AG10803 (cell line): ENCODE measurements at places on chromosomes 2 and 18.

GRCh38 chr2:74930811-74931486 is 27.5 kb upstream of the POLE4 start:
- no peak for DNase-seq

- peak; percentile 48 for DNase-seq
These were observed 41.9 kb downstream of the BABAM2 start for GRCh38 chr2:27932396-27932795.

GRCh38 chr2:67108231-67108630 is 288.9 kb upstream of the ETAA1 start:
- no peak for DNase-seq

GRCh38 chr2:46120792-46121555 is 176.2 kb upstream of the EPAS1 start:
- DNase-seq: no peak

GRCh38 chr2:167548396-167548795 is 660.1 kb downstream of the XIRP2 start:
- DNase-seq: no peak

DNA sequence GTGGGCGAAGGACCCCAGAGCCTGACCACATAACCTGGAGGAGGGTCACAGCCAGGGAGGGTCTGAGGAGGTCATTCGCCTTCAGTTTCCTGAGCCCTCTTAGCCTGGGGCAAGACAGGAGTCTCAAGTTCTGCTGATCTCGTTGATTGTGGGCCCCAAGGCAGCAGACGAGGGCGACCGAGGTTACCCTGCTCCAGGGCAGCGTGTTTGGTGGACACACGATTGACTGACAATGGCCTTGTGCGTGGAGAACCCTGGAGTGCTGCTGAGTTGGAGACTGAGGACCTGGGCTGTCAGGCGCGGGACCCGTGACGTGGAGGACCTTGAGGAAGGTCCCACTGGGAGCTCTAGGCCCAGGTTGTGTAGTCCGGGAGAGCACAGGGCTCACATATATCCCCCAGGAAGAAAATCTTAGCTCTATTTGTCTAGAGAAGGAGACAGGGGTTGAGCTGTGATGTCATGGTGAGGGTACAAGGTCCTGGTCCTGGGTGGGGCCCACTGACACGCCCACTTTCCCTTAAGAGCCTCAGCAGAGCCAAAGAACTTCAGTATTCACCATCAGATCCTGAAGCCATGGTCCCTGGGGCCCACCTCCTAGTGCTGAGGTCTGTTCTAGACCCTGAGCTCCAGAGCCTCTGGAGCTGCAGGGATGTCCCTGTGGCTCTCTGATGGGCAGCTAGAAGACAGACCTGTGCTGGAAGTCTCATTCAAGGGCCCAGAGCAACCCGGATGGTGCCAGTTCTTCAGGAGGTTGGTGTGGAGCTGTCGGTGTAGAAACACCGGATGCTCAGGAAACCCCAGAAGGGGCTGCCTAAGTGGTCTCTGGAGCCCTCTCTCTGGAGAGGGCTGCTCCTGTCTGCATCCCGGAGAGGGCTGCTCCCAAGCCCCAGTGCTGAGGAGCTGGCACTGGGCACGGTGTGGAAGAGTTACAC is 53.1 kb downstream of the DYSF start:
- DNase-seq: no peak

- DNase-seq: no peak
These were observed 126.1 kb upstream of the PXDN start for GRCh38 chr2:1870431-1870830.

DNA sequence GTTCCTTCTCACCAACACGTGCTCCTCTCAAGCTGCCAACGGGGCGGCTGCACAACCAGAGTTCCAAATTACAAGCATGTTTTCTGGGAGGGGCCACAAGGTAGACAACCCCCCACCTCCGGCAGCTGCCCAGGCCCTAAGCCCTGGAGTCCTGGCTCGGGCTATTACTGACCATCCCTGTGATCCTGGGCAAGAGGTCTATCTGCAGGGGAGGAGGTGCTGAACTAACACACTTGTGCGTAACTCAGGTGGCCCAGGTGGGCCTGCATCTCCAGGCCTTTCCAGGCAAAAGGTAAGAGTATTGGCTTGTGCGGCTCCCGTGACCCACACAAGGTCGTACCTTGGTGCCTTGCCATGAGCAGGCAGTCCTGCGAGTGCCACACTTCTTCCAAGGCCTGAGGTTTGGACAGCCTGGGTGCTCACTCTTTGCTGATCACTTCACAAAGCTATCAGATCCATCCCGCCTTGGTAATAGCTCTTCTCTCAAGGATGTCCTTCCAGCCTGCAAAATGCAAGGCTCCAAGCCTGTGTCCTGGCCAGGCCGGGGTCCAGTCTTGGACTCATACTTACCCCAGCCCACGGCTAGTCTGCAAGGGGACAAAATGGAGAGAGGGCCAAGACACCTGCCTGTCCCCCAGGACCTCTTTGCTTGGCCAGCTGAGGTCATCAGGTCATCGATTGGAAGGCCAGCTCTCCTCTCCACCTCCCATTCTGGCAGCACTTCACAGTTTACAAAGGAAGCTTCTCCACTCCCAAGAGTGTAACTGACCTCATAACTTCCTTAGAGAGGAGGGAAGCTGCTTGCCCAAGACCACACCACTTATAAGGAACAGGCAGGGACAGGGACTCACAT is 33.9 kb downstream of the ADRA2B start:
- DNase-seq: no peak

DNA sequence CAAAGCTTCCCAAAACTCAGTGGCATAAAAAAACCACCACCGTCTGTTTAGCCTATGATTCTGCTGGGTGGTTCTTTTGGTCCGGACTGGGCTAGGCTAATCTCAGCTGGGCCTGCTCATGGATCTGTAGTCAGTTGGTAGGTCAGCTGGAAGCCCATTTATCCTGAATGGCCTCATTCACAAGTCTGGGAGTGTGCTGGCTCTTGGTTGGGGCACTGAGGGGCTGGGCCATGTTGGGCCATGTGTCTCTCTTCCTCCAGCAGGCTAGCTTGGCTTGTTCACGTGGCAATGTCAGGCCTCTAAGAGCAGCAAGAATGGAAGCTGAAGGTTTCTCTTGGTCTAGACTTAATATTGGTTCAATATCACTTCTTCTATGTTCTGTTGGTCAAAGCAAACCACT is 95.7 kb upstream of the HS6ST1 start:
- DNase-seq: no peak

- DNase-seq: no peak
These were observed 84.5 kb upstream of the SLC1A4 start for GRCh38 chr2:64904413-64905329.

GRCh38 chr2:108219688-108220087 is 20.1 kb upstream of the SULT1C3 start:
- no peak for DNase-seq

GRCh38 chr2:175880-176820 is 87.7 kb downstream of the SH3YL1 start:
- peak; percentile 33 for DNase-seq

DNA sequence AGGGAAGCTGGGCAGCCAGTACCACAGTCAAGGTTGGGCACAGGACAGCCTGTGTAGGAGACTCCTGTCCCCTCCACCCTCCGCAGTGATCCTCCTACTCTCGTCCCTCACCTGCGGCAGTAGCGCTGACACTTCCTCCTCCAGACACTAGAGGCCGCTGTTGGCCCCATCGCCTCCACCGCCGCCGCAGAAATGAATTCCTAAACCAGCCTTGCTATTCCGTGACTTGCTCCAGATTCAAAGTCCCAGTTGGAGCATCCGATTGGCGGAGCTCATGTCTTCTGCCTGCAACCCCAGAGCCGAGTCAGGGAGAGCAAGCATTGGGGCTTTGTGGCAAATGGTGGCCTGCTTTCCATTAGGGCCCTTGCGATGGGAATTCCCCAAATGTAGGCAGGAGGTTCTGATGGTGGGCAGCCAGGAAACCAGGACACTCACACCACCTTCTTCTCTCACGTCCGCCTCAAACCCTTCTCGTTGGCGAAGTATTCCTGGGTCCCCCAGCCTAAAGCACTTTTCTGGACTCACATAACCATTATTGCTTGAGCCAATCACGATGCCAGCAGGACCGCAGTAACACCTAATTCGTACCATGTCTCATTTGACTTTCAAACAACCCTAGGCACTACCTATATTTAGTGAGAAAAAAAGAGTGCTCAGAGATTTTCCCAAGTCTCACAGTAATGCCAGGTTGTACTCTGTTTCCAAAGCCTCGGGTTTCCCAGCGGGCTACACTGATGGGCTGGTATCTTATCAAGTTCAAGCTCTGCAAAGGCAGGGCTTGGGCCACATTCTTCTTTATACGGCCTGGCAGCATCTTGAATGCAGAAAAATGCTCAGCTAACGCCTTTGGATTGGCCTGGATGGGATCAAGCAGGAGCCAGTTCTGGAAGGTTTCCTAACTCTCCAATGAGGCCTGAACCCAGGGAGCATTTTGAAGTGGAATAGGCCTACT is 1.2 kb upstream of the DNAJB2 start:
- peak; percentile 84 for DNase-seq

DNA sequence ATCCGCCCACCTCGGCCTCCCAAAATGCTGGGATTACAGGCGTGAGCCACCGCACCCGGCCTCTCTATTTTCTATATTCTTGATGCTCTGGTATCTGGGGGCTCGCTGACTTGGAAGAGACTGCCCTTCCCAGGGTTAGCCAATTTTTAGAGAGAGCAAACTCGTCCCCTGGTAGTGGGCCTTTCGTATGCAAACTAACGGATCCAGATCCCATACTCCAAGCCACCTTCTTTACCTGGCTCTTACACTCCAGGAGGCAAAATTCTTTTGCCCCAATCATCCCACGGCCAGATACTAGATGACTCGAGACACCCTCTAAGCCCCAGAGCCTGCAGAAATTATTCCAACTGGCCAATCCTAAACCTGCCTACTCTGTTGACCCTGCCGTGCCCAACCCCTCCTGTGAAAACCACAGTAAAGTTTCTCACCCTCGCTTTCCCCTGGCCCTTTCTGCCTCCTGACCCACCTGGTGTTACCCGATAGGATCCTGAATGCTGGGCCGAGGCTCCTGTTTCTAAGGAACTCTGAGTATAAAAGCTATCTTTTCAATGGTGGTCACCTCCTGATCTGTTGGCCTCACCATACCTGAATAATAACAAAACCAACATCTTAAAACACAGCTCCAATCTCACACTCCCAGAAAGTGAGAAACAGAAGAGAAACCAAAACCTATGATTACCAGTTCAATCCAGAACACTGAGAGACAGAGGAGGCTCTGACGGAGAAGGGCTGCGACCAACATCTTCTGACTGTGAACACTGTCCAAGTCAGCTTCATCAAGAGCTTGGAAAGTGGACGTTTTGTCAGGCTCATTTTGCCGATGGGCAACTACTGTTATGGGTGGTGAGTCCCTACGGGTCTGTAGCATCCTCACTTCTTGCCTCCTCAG is 57.6 kb upstream of the ZNF532 start:
- DNase-seq: no peak

DNA sequence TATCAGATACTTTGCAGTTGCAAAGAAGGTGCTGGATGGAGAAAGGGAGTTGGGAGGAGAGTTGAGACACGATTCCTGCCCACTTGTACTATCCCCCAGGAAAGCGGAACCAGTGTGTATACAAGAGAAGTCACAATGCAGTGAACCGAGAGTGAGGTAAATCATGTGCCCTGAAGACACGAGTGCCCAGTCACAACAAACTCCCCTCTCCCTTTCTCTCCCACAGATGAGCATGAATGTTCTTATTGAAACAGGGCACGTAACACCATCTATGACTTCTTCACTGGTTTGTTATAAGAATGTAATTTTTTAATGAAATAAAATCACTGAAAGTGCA is 155.7 kb downstream of the IRS1 start:
- DNase-seq: no peak

DNA sequence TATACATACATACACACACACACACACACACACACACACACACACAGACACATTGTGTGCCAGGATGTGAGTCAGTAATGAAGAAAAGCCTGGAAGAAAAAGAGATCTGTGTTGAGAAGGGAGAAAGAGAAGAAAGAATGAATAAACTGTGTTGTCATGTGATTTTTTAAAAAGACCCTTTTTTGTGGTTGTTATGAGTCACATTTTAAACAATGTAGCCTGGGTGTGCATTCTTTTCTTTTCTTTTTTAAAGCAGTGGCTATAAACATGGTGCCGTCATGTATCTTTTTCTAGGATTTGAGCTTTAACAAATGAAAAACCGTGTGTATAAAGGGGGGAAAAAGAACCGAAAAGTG is 87.2 kb downstream of the NRP2 start:
- DNase-seq: peak; percentile 71

- no peak for DNase-seq
These were observed 151.5 kb downstream of the GULP1 start for GRCh38 chr2:188443207-188443606.

GRCh38 chr2:163652751-163653150 is 83.1 kb downstream of the FIGN start:
- peak; percentile 12 for DNase-seq

DNA sequence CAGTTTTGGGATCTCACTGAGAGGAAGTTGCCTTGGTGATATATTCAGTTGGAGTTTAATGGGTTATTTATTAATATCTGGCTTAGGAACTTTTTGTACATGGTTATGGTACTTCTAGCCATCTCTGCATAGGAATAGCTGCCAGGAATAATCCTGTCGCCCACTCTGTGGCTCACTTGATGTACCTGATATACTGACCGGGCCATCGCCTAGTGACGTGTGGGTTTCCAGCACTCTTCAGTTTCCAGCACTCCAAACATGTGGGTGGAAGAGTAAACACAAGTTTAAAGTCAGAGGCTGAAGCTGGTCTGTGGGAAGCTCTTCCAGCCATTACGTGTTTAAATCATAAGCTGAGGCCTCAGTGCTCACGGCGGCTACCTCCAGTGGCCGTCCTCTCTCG is 44.3 kb upstream of the AGAP1 start:
- DNase-seq: no peak

GRCh38 chr2:26196683-26197418 is 24.0 kb downstream of the GAREM2 start:
- DNase-seq: no peak
